ENCODE measurements at places on chromosomes 13 and 19.
A peak's percentile ranks its signal among the peaks of the same experiment; 100 is the strongest.

DNA sequence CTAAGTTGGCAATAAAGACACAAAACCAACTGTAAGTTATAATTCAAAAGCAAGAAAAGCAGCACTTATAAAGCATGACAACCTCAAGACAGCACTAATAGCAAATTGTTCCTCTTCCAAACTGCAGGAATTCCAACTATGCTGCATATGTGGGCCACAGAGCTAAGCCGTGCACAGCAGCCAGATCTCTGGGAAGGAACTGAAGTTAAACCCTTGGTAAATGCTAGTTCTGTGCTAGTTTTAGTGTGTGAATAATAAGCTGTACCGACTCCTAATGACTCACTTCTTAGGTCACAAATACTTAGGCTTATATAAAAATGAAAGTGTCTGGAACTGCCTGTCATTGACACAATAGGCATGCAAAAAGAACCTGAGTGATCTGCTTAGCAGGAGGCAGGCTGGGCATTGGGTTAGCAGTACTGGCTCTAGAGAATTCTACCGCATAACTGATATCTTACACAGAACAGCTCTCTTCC is 21.2 kb upstream of the GTF3A start:
- DNase-seq, result peak; percentile 51

DNA sequence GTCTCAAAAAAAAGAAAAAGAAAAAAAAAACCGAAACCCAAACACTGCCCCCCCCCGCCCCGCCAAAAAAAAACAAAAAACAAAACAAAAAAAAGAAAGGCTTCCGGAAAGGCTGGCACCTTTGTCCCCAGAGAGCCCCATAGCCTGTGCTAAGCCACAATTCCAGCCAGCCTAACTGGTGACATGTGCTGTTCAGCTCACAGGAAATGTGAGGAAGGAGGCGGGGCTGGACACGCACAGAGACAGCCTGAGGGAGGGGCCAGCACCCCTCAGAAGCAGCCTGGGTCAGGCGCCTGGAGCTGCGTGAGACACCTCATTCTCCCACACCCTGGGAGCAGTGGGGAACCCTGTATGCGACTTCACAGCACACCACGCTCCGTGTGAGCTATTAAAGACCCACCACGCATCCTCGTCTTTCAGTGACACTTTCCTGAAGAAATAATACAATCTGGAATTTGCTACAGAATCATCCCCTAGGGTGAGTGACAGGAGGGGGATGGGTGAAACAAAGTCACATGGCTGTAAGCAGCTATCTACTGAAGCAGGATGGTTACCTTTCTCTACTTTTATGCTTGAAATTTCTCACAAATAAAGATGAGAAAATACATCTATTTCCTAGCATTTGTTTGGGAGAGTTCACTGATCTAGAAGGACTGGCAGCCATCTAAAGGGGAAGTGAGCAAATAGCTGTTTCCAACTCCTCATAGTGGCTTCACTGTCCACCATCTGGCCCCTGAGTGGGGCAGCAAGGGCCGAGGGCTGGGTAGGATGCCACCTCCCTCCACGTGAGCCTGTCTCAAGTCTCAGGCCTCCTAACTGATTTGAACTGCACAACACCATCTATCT is 12.3 kb upstream of the SLC35E1 start:
- DNase-seq, result peak; percentile 80

- DNase-seq, result no peak
These were observed 63.9 kb downstream of the STK24 start for GRCh38 chr13:98512774-98513665.

- no peak for DNase-seq
These were observed 322.0 kb downstream of the MZT1 start for GRCh38 chr13:72405441-72405840.

DNA sequence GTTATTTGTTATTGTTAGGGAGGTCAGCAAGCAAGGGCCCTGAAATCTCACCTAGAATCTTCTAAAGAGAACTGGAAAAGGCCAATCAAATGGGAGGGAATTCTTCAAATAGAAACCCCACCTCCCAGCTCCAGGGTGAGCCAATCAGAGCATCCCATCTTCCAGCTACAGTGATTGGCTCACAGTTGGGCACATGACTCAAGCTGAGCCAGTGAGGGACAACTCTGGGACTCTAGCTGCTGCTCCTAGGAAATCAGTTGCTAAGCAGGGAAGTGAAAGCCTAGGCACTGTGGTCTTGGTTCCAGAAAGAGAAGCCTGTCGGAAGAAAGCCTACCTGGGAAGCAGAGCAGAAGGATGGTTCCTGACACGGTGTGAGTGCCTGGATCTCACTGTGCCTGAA is 13.4 kb downstream of the TM6SF2 start:
- DNase-seq, result no peak

- DNase-seq, result no peak
These were observed 1582.1 kb upstream of the SLC10A2 start for GRCh38 chr13:104648291-104648690.

GRCh38 chr13:105969761-105970160 is 565.7 kb downstream of the EFNB2 start:
- no peak for DNase-seq

DNA sequence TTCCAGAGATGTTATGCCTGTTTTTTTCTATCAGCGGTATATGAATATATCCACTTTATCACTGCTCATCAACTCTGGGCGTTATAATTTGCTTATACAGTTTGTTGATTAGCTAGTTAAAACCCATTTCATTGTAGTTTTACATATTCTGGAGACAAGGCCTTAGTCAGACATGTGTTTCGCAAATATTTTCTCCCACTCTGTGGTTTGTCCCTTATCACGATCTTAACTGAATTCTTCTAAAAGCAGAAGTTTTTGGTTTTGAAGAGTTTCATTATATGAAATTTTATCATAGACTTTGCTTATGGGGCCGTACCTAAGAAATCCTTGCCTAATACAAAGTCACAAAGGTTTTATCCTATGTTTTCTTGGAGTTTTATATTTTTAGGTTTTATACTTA is 84.6 kb downstream of the FRY start:
- DNase-seq, result no peak

DNA sequence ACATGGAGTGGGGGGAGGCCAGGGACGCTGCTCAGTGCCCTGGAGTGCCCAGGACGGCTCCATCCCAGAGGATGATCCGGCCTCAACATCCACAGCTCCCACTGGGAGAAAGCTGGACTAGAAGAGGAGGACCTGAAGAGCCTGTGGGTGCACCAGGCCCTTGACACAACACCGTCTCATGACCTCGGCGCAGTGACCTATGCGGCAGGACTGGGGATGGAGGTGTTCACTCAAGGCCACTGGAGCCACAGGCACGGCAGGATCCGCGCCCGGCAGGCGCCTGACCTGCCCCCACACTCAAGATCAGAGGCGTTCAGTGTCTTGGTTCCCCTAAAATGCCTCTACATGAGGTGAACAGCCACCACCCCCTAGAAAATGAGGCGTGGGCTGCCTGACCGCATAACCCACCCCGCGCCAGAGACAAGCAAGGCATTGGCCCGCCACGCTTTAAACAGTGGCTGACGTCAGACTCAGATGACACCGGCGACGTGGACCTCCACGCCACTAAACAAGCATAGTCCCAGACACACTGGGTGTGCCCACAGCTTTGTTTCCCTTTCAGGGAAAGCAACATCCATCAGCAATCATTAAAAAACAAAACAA is 8.0 kb downstream of the SGTA start:
- DNase-seq, result no peak

- peak; percentile 54 for DNase-seq
These were observed at the start of gene FSD1 for GRCh38 chr19:4304538-4305256. TSS of gene FSD1 (plus strand) at chr19:4304598. CDS start at chr19:4304747, 149 bp downstream.

- no peak for DNase-seq
These were observed 24.6 kb downstream of the CDADC1 start for GRCh38 chr13:49272296-49272695.

- DNase-seq, result no peak
These were observed 35.0 kb downstream of the PABPC3 start for GRCh38 chr13:25130944-25131343.

- DNase-seq, result no peak
These were observed 5.1 kb upstream of the ZNF77 start for GRCh38 chr19:2949939-2950285.

DNA sequence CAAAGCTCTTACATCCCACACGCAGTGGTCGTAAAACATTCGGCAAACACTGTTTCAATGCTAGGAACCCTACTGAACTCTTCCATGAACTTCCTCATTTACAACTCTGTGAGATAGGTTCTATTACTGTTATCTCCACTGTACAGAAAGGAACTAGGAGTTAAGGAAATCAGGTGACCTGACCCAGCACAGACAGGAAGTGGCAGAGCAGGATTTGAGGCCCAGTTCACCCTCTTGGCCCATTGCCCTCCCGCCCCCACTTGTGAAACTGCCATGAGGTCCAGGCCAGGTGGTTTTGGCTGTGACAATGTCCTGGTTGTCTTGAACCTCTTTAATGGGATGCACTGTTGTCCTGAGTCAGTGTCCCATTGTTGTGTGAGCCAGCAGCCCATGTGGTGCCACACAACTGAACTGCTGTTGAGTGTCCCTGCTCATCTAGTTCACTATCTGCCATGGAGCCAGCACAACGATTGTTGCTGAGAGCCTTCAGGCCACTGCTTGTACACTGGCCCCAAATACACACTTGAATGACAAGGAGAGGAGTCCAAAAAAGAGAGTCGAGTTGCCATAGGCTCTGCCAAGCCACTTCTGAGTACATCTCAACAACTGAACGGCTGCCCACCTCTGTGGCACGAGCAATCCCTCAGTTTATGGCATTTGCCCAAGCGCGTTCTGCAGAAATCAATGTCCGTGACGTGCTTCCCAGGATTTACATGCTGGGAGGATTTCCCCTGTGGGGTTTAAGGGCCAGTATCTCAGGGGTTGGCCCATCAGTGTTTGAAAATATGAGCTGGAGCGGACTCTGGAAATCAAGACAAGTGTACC is 484.6 kb downstream of the TSHZ3 start:
- no peak for DNase-seq

Measured in right hindlimb (tissue), 1 donor.